ENCODE measurements at places on chromosomes 7 and 10.

- peak; percentile 70 for DNase-seq
Observed at GRCh38 chr10:28949005-28950004, 272.0 kb downstream of the BAMBI start.

DNA sequence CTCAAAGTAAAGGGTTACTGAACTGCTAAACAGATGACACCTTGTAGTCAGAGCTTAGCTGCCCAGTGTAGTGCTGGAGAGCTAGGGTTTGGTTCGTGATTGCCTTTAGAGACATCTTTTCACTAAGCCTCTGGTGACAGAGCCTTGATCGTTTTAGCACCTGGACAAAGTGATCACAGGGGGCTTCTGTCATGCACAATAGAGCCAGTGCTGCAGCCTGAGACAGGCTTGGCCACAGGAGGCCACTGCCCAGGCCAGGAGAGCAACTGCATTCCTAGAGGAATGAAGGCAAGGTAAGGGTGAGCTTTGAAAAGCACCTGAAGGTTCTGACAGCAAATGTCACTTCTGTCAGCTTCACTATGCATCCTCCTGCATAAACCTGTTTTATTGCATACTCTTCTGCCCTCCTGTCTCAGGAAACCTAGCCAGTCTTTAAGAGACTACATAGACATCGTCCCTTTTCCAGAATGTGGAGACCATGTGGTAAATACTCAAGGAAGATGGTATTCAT, 122.9 kb downstream of the NPY start:
- DNase-seq = no peak

DNA sequence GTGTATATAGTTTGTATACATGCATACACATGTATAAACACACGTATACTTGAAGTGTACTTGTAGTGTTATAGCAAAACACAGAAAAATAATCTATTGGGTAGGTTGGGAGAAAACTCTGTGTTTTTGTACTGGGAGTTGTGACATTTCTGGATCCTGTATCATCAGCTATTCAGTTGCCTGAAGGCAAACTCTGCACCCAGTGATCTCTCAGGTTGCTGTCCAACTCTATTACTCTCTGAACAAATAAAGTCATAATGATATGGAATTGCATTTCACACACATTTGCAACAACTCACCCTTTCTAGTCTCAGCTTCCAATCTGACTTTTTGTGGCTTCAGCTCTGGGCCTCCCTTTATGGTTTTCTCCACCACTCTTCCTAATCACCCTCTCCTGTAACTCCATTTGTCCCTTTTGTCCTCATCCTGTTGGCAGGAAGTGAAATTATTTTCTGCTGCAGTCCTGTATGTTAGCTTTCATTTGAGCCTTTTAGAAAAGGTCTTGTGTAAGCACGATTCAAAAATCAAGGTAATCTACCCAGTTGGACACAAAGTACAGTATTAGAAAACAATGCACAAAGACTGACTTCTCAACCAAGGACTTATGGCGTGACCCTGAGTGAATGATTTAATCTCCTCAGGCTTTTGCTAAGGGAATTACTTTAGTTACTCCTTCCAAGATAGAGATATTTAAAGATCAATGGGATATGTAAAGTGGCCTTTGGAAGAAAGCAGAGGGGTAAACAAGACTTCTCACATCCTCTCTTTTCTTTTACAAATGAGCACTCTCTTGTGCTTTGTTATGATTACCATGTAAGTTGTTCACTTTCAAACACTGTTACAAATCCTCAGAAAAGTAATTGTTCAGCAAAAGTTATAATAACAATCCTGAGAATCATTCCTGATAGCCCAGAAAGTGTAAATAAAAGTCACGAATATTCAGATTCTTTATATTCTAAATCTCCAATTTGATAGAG, 249.1 kb downstream of the KCND2 start:
- no peak for DNase-seq

DNA sequence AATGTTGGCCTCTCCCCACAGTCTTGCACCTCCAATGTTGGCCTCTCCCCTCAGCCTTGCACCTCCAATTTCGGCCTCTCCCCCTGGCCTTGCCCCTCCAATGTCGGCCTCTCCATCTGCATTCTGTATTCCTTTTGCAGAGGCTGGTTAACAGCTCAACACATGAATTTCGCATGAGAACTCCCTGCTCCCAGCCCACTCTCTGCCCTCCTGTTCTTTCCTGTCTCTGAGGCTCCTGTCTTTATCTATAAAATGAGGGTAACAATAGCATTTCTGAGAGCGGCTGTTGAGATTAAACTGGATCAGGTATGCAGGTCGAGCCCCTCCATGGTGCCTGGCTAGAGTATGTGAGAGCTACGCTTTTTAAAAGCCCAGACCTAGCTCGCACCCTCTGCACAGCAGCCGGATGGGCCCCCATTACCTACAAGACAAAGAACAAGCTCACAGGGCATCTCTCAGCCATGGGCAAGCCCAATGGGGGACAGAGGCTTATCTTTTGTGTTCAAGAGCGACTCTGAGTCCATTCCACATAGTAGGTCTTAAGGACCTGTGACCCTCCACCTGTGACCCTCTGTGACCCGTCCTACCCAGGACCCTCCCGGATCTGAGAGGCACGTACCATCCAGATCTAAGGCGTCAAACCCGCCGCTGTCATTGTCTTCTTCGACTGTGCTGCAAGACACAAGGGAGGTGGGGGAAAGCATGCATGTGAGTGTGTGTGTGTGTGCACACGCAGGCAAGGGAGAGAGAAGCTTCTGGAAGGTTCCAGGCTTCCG, 82.2 kb upstream of the GNA12 start:
- no peak for DNase-seq

DNA sequence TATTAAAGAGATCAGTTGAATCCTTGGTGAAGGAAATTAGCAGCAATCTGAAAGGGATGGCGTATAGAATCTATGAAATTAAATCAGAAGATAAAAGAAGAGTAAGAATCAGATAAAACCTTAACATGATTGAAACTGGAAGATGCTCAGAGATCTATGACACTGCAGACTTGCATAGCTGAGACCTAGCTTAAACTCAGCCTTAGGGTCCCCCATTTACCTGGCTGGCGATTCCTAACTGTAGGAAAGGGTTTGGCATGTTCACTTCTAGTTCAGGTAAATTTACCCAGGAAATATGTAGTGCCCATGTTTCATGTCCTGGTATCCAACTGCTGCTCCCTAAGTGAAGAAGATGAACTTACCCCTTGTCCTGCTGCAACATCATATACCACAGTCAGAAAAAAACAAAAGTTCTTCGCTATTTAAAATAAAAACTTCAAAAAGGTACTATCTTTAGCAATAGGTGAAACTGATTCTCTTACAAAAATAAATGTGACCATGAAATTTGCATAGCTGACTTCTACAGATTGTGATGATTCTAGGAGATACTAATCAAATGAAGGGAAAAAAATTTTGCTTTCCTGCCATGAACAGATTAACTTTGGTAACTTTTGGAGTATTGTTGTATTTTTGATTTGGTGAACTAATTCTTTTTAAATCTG, 47.8 kb upstream of the TMEM243 start:
- DNase-seq = no peak

DNA sequence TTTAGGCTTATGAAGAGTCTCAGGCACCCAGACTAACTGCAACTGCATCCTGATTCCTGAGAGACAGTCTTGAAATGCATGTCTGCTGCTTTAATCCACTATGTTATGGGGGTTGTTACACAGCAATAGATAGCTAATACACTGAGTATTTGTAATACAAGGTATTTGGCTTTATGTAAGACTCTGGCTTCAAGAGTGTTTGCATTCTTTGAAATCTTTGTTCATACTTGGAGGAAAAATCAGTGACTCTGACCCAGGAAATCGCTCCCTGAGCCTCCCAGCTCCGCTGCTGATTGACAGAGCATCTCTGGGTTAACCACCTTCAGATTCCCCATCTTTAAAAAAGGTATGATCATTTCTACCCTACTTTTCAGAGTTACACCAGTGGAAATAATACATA, 133.9 kb downstream of the MTPAP start:
- DNase-seq = no peak

- DNase-seq = no peak
Observed at GRCh38 chr10:12946372-12946771, 55.1 kb downstream of the CCDC3 start.

GRCh38 chr10:75070476-75070875, 41.0 kb upstream of the SAMD8 start:
- no peak for DNase-seq

- peak; percentile 9 for DNase-seq
Observed at GRCh38 chr7:107164092-107164491, 4.7 kb upstream of the HBP1 start.

- no peak for DNase-seq
Observed at GRCh38 chr7:148118371-148118770, 472.2 kb upstream of the C7orf33 start.

All from OCI-M1 (cell line).